ENCODE measurements at places on chromosomes 1 and 21. TPM values are rescaled to one million over a fixed set of nuclear protein-coding genes. Genes with fewer than 3 reads are reported as not detected.

- DNase-seq, result peak; percentile 62
These were observed 143.2 kb downstream of the KCTD3 start for GRCh38 chr1:215710036-215710898.

NR0B2 gene
- not detected for total RNA-seq

DYNLT4 gene
- not detected for total RNA-seq

CNKSR1 gene
- 0.52 TPM for total RNA-seq

OR2G6 gene
- not detected for total RNA-seq

All from NCI-H460 (cell line).